NCI-H82 (cell line): ENCODE measurements at places on chromosomes 7 and 10.

DNA sequence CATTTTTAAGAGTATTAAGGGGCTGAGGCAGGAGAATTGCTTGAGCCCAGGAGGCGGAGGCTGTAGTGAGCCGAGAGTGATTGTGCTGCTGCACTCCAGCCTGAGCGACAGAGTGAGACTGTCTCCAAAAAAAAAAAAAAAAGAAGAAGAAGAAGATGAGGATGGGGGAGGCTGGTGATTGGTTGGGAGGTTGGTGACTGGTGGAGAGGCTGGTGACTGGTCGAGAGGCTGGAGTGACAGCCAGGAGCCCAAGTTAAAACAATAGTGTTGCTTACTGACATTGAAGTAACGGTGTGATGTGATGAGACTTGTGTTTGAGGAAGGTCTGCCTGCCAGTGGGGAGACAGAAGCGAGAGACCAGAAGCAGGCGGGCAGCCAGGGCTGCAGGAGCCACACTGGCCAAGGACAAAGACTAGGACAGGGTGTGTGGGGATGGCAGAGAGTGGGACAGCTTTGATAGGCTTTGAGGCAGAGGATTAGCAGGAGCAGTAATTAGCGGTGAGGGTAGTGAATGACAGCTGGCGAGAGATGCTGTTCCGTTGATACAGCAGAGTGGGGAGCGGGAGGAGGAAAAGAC is 4.9 kb downstream of the SRRT start:
- peak; percentile 97 for DNase-seq

- DNase-seq: no peak
Observed at GRCh38 chr7:7766671-7767070, 48.3 kb upstream of the RPA3 start.

DNA sequence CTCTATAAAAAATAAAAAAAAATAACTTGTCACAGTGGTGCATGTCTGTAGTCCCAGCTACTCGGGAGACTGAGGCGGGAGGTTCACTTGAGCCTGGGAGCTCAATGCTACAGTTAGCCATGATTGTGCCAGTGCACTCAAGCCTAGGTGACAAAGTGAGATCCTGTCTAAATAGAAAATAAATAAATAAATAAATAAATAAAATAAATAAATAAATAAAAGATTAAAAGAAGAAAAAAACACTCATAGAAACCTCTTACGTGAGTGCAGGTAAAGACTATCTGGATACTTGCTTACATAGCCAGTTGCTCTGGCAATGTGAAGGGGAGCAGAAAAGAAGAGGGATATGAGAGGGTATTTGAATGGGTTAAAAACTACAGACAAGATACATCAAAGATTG is 242.5 kb upstream of the PCDH15 start:
- DNase-seq: no peak

GRCh38 chr7:20201380-20201779 is 15.8 kb downstream of the MACC1 start:
- DNase-seq: no peak

GRCh38 chr7:20927976-20928375 is 141.3 kb upstream of the SP8 start:
- no peak for DNase-seq

- DNase-seq: peak; percentile 94
Observed at GRCh38 chr7:140640727-140641523, at the start of gene DENND2A. Gene DENND2A, minus strand, starts transcription at chr7:140640813. Its CDS starts 38,416 bp downstream, at chr7:140602397.

DNA sequence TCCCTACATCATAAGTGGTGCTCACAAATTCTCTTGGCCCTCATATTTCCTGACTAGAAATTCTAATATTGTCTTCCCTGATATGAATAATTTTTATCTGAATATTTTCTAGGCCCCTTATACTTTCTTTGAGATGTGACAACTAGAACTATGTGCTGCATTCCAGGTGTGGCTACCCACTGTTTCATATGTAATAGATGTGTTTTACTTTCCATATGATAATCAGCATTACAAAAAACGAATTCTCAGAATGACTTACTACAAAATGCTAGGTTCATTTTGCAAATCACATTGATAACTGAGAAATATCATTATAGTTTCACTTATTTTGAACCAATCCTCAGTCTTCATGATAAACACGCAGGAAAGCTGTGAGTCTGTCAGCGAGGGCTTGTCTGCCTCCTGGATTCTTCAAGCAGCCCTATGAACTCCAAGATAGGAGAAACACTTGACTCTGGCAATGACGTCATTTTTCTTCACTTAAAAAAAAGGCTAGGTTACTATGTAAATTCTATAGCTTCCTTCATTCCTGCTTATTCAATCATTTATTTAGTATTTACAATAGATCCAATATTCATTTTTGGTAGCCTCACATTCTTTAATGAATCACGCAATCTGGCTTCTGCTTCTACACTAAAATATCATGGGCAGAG is 4.6 kb downstream of the WEE2 start:
- no peak for DNase-seq

DNA sequence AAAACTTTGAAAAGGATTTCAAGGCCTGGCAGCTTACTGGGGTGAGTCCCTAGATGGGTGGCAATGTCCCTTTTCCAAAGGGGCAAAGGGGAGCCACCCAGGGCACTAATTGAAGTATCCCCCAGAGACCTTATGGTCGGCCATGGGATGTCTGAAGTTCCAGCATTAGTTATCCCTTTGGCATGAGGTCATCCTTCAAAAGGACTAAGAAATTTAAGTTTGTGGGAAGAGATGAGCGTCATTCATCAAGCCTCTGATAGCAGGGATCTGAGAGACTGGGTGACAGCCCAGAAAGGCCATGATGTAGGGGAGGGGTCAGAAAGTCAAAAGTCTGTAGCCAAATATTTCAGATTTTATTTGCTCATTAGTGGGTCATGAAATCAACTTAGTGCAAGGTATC is 195.3 kb downstream of the ZNF438 start:
- no peak for DNase-seq
